ENCODE measurements at places on chromosomes 6 and 20. TPM values are rescaled to one million over a fixed set of nuclear protein-coding genes. Genes with fewer than 3 reads are reported as not detected.

The MRPL2 gene
- 26.3 TPM for total RNA-seq

The WFDC10B gene
- not detected for total RNA-seq

The MYMX gene
- total RNA-seq: not detected

The VAPB gene
- total RNA-seq: 14.9 TPM

The MDC1 gene
- 14.3 TPM for total RNA-seq

The TUBB2B gene
- 1.5 TPM for total RNA-seq

The CRYBG1 gene
- total RNA-seq: 3.1 TPM

The TRIM40 gene
- total RNA-seq: not detected

The FAM209B gene
- not detected for total RNA-seq

The SLC24A3 gene
- total RNA-seq: 0.44 TPM

The CAPN11 gene
- 0.43 TPM for total RNA-seq

The LINC00237 gene
- not detected for total RNA-seq

The LTB gene
- not detected for total RNA-seq

The FUT9 gene
- not detected for total RNA-seq

The FRK gene
- total RNA-seq: 0.44 TPM

The CASP8AP2 gene
- total RNA-seq: 15.7 TPM

The RWDD2A gene
- 8.1 TPM for total RNA-seq

The RAET1E gene
- 1.1 TPM for total RNA-seq

The CEP250 gene
- 20.8 TPM for total RNA-seq

The APCDD1L gene
- total RNA-seq: 3.5 TPM

The HCRTR2 gene
- not detected for total RNA-seq

The RIMS1 gene
- total RNA-seq: not detected

The CLVS2 gene
- total RNA-seq: not detected

The HDGFL1 gene
- not detected for total RNA-seq

The TMEM244 gene
- 1.3 TPM for total RNA-seq

The SRSF3 gene
- 199 TPM for total RNA-seq

The CENPW gene
- 8.0 TPM for total RNA-seq

The GZF1 gene
- total RNA-seq: 18.8 TPM

The BPIFB1 gene
- not detected for total RNA-seq
